Stimulated activated CD4-positive, alpha-beta T cell treated with anti-CD3 and anti-CD28 coated beads, Interleukin-2, amount 100 ng/mL, for 48 hours (primary cell): ENCODE measurements at places on chromosomes 3 and 15.

- no peak for DNase-seq
Observed at GRCh38 chr3:22159004-22159695, 408.1 kb upstream of the ZNF385D start.

- no peak for DNase-seq
Observed at GRCh38 chr15:96354731-96355567, 24.4 kb downstream of the NR2F2 start.

DNA sequence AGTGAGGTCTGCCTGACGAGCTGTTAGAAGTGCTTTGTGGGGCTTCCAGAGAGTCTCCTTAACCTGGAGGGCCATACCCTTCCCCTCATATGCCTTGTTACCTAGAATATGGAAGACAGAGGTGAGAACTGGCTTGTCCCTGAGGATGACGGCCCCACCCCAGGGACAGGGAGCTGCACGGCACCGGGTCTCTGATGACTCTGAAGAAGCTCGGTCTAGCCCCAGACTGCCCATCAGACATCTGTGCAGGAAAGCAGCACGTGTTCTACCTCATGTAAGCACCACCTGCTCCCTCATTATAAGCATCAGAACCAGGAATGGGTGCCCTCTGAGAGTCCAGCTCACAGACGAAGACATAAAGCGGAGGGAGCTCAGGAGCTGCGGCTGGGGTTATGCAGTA lies 18.0 kb downstream of the MYO5C start:
- no peak for DNase-seq

GRCh38 chr3:133230195-133230594 lies 169.7 kb upstream of the BFSP2 start:
- DNase-seq = no peak

GRCh38 chr3:134917631-134918030 lies 122.6 kb downstream of the EPHB1 start:
- no peak for DNase-seq

- DNase-seq = no peak
Observed at GRCh38 chr3:109553591-109554371, 216.4 kb upstream of the DPPA4 start.

DNA sequence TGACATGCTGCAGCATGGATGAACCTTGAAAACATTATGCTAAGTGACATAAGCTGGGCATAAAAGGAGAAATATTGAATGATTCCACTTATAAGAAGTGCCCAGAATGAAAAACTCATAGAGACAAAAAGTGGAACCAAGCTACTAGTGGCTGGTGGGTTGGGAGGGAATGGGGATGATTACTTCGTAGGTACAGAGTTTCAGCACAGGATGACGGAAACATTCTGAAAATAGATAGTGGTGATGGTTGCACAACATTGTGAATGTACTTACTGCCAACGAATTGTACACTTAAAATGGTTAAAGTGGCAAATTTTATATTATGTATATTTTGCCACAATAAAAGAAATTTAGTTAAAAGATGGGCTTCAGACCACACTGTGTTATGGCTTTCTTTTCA lies 93.6 kb downstream of the RPLP1 start:
- DNase-seq = no peak

DNA sequence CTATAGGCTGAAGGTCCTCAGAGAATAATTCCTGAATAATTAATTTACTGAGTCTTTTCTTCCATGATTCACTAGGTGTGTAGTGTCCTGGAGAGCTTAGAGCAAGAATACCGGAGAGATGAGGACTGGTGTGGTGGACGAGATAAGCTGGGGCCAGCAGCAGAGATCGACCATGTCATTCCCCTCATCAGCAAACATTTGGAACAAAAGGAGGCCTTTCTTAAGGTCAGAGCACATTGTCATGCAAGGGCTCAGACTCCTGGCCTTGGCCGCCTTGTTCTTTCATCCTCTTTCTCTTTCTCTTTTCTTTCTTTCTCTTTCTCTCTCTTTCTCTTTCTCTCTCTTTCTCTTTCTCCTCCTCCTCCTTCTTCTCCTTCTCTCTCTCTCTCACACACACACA lies 291.4 kb upstream of the UMPS start:
- DNase-seq = no peak

GRCh38 chr3:142035308-142035922 lies 113.9 kb downstream of the TFDP2 start:
- DNase-seq = no peak

- DNase-seq = no peak
Observed at GRCh38 chr3:52606373-52607085, 70.1 kb downstream of the UQCC5 start.

DNA sequence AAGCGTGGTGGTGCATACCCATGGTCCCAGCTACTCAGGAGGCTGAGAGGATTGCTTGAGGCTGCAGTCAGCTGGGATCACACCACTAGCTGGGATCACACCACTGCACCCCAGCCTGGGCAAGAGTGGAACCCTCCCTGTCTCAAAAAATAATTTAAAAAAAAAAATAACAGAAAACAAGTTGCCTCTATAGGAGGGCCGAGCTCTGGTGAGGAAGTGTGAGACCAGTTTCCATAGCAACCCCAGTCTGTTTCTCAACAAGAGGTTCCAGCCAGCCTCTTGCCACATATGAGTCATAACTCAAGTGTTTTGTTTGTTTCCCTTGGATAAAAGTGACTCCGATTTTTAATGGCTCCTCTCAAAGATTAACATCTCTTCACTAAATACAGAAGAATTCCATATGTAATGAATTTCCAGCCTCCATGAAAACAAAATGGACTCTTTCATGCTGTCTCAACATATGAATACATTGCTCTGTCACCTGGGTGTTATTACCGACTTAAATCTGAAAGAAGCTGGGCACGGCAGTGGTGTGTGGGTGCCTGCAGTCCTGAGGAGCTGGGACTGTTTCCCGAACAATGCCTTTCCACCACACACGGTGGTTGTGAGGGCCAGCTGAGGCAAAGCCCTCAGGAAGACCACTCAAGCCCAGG lies 19.7 kb downstream of the TMEM43 start:
- DNase-seq = no peak

- DNase-seq = no peak
Observed at GRCh38 chr3:40045051-40045450, 235.6 kb downstream of the MYRIP start.

GRCh38 chr3:149635396-149635795 lies 22.4 kb downstream of the WWTR1 start:
- no peak for DNase-seq

DNA sequence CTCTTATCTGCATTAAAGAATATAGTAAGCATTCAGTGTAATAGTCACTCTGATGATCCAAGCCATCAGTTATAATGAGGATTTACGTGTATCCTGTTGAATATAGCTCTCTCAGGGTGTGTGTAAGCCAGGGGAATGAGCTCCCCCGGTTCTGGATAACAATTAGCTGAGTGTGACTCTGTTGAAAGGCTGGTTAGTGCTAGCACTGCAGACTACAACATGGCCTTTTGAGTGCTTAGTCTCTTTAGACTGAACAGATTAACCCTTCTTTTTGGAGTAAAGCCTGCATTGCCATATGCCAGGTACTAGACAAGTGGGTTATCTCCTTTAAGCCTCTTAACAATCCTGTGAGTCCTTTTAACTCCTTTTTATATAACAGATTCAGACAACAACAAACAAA lies 119.5 kb downstream of the TMEM108 start:
- no peak for DNase-seq

DNA sequence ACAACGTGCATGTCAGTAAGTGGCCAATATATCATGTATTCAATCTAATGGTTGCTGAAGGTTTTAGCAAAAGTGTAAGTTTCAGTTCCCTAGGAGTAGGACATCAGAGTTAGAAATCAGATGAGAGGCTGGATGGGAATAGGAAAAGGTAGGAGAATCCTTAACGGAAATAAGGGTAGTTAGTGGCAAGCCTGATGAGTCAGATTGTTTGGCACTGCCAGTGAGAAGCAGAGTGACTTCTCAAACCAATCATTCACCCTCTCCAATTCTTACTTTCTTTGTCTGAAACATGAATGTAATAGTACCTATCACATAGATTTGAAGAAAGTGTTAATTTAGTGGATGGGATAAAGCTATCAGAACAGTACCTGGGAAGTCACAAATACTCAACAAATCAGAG lies 894.0 kb downstream of the NTRK3 start:
- no peak for DNase-seq

DNA sequence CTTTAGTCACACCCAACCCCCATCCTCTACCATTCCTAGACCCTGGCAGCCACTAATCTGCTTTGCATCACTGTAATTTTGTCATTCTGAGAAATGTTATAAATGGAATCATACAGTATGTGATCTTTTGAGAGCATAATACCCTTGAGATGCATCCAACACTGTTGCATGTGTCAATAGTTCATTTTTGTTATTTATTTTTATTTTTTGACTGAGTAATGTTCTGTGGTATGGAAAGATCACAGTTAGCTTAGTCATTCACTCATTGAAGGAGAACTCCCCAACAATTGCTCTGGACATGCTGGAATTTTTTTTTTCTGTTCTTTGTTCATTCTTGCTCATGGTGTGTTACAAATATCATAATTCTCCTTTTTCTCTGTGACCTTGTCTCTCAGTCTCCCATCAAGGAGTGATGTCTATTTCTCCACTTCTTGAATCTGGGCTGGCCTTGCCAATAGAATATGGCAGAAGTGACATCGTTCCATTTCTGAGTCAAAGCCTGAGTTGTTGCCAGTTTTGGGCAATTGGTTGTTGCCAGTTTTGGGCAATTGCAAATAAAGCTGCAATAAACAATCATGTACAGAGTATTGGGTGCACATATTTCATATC lies 6.8 kb upstream of the ADPGK start:
- DNase-seq = no peak

DNA sequence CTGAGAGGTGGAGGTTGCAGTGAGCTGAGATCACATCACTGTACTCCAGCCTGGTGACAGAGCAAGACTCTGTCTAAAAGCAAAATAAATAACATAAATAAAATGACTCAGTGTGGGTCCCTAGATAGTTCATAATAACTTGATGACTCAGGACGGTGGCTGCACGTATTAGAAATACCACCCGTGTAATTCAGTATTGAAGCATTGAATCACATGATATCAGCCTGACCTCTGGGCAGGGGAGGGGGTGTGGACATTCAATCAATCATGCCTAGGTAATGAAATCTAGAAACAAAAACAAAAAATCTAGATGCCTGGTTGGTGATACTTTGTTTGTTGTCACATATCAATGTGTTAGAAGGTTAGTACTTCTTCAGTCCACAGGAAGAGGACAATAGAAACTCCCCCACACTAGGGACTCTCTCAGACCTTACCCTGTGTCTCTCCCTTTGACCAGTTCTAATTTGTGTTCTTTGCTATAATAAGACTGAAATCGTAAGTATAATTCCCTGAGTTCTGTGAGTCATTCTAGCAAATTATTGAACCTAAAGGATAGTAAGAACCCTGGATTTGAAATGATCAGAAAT lies 177.3 kb downstream of the GAP43 start:
- no peak for DNase-seq

GRCh38 chr3:58536501-58537411 lies at the start of gene ACOX2:
Gene ACOX2 (minus strand): TSS chr3:58537190. CDS start chr3:58535106, 2,084 bp downstream.
- no peak for DNase-seq

DNA sequence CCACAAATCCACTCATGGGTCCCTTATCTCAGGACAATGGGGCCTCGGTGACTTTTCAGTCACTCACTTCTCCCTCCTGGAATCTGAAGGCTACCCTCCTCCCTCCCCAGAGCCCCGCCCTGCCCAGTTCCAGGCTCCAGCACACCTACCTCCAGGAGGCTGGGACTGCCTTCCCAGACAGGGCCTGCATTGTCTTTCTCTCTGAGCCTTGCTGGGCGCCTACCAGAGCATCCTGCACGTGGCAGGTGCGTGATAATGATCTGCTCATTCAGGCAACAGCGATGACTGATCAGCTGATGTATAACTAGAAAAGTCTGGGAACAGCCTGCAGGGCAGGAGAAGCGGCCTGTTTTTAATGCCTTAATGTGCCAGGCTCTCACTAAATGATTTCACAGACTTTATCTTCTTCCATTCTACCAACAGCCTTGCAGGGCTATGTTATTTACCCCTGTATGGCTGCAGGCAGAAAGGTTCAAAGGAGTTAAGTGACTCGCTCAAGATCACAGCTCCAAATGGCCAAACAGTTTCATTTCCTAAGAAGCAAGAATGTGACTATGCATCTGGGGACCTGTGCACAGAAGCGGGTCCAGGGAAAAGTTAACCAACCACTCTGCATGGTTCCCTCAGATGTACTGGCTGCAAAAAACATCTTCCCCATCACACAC lies 6.3 kb downstream of the ADAMTS17 start:
- no peak for DNase-seq

DNA sequence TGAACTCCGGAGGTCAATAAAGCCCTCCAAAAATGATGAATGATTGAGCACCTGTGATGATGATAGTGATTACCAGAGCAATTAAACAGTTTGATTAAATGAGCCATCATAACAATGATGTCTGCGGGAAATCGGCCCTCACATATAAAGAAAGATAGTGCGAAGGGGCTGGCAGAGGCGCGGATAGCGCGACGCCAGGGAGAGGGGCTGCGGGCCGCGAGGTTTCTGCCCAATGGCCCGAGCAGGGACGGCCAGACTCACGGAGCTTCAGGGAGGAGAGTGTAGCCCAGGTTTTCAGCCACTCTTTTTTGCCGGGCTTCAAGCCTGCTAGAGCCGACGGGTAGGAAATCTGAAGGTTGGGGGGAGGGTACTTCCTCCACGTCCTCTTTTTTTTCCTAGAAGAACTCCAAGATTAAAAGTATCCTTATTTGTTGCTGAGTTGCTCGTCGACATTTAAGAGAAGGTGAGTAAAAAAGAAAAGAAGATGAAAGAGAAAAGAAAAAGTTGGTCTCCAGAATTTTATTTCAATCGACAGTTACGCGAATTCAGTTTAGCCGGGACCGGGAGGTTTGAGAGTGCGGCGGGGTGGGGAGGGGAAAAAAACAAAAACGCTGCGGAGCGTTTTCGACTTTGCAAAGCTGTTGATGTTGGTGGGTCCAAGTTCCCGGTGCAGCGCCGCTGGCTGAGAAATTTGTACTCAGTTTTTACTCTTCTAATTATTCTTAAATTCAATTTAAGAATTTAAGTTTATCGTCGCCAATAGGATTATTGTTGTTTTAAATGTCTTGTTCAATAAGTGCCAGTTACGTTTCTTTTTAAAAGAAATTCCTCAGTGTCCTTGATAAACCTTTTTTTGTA lies 2.2 kb upstream of the MEIS2 start:
- DNase-seq = no peak

DNA sequence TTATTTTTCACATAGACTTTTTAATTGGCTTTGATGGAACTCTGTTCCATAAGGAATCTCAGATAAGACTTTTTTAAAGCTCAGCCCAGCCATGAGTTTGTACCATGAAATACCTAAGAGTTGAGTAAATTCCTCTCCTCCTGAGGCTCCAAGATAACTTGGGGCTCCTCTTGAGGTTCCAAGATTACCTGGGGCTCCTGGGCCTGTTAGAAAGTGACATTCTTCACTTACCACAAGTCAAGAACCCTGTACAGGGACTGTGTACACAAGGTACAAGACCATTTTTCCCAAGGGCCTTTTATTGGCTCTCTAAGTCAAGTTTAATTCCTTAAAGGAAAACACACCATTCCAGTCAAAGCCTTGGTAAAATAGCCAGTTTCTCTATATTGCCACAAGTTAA lies 111.3 kb upstream of the PRR20G start:
- no peak for DNase-seq
